ENCODE measurements at places on chromosomes 5 and 9. TPM values are rescaled to one million over a fixed set of nuclear protein-coding genes. Genes with fewer than 3 reads are reported as not detected.

Gene CTXN3
- total RNA-seq, result not detected

Gene IGFBPL1
- not detected for total RNA-seq

Gene TAF7
- total RNA-seq, result 84.3 TPM

Gene ZNF608
- total RNA-seq, result 32.9 TPM

Gene BARHL1
- not detected for total RNA-seq

Gene IL17B
- total RNA-seq, result 51.7 TPM

Gene CCNI2
- total RNA-seq, result 0.36 TPM

Gene FAM153A
- 3.0 TPM for total RNA-seq

Gene SREK1
- 98.9 TPM for total RNA-seq

Gene NR3C1
- total RNA-seq, result 148 TPM

Gene FABP6
- total RNA-seq, result not detected

DNA sequence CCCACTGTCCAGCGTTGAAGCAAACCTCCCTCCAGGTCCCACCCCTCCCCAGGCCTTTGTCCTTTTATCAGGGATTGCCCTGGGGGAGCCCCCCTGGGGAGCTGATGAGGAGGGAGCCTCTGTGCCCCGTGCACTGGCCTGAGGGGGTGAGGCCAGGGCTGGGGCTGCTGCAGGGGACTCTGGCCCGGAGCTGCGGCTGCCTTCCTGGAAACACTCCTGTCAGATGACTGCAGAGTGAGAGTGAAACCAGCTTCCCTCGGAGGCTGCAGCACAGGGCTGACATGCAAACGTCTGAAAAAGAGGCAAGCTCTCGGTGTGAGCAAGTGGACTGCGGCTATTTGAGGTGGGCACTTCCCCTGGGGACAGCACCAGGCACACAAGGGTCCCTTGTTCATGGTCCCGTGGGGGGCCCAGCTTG lies 4.6 kb upstream of the TRAF2 start:
- DNase-seq, result no peak

DNA sequence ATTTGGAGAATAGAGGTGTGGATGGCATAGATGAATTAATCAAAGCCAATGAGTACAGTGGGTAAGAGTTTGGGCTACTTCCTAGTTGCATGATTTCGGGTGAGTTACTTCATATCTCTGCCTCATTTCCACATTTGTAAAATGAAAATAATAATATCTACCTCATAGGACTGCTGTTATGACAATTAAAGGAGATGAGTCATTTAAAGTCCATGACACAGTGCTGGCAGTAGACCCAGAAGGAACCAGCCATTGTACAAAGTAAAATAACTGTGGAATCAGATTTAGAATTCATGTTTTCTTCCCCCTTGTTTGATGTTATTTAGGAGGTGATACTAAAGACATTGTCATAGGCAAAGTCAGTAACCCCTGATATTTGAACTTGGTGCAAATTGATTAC lies 139.5 kb upstream of the SLC27A6 start:
- no peak for DNase-seq

DNA sequence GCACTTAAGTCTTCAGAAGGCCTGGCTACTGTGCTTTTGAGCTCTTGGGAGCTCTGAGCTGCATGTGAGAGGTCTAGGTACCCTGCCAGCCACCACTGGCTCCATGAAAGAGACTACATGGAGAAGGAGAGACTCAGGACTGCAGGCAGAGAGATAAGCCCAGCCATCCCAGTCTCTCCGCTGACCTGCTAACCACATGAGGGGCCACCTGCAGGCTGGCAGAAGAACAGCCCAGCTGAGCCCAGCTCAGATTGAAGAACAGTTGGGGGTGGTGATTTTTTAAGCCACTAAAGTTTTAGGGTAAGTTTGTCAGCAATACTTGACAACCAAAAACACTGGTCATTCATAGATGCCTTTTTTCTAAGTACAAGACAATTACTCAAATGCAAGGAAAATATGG lies 205.0 kb upstream of the PRDM9 start:
- no peak for DNase-seq

DNA sequence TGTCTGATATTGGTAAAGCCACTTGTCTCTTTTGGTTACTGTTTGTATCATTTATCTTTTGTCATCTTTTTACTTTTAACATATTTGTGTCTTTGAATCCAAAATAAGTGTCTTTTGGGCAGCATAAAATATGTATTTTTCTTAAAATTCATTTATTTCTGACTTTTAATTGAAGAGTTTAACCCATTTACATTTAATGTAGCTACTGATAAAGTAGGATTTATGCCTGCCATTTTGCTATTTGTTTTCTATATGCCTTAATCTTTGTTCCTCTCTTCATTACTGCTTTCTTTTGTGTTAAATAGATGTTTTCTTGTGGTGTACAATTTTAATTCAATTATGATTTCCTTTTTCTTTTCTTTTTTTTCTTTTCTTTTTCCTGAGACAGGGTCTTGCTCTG lies 60.9 kb downstream of the ESM1 start:
- DNase-seq, result no peak

DNA sequence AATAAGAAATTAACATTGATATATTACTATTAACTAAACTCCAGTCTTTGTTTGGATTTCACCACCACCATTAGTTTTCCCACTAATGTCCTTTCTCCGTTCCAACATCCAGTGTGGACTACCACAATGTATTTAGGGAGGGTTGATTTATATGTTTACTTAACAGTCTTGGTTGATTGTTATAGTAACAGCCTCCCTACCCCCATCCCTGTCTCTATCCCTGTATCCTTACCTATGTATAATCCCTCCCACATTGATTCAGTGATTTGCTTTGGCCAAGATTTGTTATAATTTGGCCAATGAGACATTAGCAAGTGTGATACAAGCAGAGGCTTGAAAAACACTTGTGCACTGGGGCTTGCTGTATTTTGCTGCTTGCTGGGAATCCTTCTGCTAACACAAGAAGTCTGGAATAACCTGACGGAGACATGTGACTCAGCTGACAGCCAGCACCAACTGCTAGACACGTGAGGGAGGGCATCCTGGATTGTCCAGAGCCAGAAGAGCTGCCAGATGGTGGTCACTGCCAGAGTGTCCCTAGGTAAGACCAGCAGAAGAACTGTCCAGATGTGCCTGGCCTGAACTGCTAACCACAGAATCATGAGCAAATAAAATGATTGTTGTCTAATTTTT lies 51.2 kb upstream of the TCF7 start:
- no peak for DNase-seq

DNA sequence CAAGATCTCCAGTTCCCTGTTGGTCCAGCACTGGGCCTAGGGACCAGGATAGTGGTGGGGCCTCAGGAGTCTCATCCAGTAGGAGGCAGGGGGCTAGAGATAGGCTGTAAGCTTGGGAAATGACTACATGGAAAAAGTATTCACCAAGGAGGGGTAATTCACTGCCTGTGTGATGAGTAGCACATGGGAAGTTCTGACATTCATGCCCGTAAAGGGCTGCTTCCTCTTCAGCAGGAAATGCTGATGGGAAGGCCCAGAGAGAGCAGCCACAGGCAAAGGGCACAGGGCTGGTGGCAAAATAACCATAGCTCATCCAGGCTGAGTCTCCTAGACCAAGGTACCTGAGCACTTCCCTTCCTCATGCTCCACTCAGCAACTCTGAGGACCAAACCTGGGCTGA lies 23.1 kb upstream of the FRRS1L start:
- DNase-seq, result no peak

DNA sequence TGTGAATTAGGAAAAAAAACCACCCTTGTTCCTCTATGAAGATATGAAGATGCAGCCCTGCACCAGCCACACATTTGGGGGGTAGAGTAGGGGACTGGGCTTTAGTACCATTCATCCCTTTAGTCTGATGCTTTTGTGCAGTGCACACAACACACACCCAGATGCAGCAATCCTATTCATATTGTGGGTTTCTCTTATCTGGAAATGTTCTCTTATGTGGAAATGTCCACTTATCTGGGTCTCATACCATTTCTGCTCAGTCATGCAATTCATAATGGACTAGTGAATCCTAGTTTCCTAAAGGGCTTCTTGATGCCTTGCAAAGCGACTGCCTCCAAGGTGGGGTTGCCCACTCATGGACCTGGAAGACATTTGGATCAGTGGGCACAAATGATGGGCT lies 47.8 kb downstream of the C9orf152 start:
- DNase-seq, result no peak

GRCh38 chr9:84829471-84829870 lies 159.9 kb downstream of the NTRK2 start:
- no peak for DNase-seq

- no peak for DNase-seq
These were observed 228.8 kb downstream of the AP3B1 start for GRCh38 chr5:78065663-78066062.

DNA sequence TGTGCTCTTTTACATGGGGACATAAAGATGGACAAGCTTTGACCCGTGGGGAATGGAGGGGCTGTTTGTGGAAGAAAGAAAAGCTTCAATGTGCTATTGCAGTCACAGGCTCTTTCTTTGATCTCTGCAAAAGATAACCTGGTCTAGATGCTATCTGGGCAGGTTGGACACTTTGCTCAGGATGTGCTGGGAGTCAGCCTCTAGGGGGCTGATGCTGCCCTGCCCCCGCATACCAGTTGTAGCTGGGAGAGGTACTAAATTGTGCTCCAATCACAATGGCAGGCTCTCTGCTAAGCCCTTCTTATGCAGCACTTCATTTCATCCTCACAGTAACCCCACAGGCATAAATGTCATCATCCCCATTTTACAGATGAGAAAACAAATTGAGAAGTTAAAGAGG lies 67.2 kb downstream of the PSD2 start:
- DNase-seq, result no peak

DNA sequence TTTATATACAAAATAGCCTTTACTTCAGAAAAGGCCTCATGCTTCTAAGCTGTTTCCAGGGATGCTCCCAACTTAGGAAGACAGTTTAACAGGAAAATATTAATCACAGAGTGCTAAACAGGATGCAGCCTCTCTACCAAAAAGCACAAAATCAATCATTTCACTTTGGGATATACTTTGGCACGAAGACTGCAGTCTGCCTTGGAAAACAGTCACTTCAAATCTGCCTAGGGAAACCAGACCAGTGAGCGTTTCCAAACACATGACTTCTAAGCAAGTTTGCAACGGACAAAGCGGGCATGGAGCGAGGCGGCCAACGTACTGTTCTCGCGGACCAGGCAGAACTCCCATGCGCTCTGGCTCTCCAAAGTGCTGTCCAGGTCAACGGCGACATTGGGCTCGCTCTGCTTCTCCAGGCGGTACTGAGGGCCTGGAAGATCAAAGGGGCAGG lies 201.0 kb downstream of the MAPKAP1 start:
- DNase-seq, result no peak

DNA sequence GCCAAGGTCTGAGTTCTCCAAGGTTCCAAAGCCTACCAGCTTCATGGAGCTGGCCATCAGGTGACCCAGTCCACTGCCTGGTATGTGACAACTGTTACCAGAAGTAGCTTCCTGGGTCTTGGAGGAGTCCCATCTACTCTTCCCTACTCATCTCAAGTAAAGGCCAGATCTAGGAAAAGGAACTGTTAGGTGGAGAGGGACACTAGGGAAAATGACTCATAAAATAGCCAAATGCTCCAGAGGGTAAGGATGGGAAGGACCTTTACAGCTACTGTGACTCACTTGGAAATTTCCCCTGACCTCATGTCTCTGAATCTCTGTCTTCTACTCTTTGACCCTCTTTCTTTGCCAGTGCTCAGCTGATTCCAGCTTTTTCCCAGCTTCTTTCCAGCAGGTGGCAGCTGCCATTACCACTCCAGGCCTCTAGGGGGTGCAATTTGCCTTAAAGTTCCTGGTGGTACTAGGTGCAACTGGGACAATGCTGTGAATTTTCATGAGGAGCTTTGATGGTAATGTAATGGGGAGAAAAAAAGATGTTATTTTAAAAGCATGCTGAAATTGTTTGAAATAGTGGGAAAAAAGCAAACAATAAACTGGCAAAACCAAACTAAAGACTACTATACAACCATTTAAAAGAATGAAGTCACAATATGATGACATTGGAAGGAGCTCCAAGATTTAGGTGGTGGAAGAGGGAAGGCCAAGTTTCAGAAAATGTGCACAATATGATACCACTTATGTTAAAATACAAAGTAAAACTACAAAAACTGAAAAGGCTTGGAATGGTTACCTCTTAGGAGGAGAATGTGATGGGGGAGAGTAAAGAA lies 27.1 kb upstream of the MYORG start:
- peak; percentile 82 for DNase-seq

- no peak for DNase-seq
These were observed 15.1 kb upstream of the IPPK start for GRCh38 chr9:92685022-92685421.

DNA sequence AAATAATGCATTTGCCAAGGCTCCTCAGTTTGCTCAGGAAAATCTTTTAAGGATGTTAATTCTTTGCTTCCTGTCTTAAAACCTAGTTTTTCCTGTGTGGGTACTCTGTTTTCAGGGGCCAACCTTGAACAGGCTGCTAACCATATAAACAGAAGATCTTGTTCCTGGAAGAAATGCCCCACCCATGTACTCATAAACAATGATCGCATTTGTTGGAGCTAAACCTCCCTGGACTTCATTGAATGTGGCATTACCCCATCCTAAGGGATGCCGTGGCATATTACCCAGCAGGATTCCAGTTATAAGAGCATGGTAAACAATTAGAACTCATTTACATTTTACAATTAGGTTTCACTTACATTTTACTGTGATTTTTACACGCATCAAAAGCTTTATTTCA lies 436.0 kb downstream of the ZNF608 start:
- no peak for DNase-seq

DNA sequence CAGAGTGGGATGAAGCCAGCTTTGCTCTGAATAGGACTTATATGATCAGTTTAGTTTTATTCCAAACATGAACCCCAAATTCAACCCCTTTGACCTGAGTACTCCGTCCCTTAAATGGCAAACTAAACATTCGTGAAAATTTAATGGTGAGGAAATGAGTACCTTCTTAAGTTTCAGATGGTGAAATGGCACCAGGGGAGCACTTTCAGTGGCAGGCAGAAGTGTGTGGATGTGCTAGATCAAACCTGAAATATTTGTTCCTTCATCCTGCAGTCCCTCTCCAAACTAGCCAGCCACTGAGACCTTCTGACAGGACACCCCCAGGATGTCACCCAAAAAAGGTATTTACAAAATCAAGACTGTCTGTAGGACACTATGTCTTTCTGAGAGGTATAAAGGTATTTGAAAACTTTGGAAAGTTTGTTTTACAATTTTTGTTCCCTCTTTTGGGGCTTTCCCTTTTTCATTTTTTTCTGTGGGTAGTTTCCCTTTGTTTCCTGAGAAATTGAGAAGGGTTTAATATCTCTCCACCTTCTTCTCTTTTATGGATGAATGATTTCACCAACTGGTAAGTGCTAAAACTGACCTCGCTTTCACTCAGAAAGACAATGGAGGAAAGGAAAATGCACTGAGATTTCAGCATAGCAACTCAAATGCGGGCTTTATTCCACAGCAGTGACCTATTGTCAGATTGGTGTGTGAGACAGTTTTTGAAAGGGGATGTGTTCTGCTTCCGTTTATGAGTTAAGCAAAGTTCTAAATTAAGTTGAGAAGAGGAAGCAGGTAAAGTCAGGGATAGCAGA lies 127.1 kb downstream of the TMC1 start:
- no peak for DNase-seq

DNA sequence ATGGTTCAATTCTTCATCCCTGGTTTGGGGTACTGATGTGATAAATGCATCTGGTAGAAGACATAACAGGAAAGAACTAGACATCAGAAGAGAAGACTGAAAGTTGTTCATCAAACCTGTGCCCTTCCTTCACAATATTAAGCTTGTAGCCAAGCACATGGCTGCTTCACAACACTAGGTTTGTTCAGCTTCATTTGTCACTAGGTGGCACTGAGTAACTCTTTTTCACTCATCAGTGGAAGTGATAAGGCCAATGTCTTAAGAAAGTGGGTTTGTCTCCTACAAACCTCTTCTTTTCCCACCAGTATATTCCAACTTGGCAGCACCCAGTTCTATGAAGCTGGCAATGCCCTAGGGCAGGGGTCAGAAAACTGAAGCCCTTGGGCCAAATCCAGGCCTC lies 26.9 kb downstream of the ZNF484 start:
- no peak for DNase-seq
